ENCODE measurements at places on chromosomes 16 and 17.

- DNase-seq: no peak
These were observed 857 bp upstream of the STAT5A start for GRCh38 chr17:42287305-42287976.

GRCh38 chr16:15853021-15853420 lies 3.8 kb downstream of the MYH11 start:
- no peak for DNase-seq

DNA sequence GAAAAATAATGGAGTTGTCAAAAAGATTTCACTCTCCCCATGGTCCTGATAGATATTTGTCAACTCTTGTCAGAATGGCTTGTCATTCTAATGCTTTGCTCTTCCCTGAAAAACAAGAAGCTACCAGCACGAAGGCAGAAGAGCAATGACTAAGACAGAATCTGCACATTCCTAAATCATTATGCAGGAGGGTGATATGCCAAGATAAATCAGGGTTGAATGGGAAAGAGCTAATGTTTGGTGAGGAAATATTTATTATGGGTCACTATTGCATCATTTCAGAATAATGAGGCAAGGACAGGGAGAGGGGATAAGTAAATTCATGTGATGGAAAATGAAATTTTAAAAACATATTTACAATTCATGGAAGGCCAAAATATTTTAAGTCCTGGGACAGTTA lies 297.5 kb upstream of the XYLT1 start:
- DNase-seq: no peak

DNA sequence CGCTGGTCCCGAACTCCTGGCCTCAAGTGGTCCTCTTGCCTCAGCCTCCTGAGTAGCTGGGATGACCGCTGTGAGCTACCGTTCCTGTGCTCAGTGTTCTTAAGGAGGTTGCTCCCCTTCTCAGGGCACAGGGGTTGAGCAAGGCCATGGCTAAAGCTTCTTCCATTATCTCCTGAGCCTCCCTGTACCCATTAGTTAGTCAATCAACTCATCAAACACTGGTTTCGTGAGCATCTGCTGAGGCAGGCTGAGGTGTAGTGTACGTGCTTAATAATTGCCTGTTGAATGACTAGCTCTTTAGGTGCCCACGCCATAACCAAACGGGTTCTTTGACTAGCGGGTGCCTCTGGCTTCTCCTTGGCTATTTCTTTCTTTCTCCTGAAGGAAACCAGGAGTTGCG lies 11.7 kb downstream of the SGCA start:
- no peak for DNase-seq

- no peak for DNase-seq
These were observed 17.5 kb downstream of the ALOX15B start for GRCh38 chr17:8056232-8056975.

DNA sequence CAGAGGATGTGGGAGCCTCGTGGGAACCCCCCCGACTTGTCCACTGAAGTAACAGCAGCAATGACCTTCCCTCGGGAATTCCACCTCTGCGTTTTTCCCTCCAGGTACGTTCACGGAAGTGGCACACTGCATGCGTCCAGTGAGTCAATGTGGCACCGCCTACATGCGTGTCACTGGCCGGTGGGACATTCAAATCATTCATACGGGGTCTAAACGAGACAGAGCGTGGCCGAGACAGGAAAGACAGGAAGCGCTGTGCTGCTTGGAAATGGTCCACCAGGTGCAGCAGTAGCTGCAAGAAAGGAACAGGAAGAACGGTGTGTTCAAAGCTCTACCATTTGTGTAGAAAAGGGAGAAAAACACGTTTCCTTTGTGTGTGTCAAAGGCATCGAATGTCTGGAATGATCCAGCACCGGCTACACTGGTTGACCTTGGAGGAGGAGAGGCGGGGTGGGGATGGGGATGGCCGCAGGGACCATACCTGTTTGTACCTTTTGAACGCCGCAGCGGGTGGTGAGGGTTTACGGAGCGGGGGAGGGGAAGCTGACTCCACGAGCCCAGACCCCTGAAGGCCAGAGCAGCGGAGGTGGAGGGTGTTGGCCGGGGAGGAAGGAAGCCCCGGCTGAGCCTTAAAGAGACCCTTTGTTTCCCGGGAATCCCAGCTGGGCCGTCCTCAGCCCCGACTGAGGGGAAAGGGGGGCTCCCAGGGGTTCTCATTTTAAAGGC lies 1.7 kb upstream of the PGAP6 start:
- no peak for DNase-seq

DNA sequence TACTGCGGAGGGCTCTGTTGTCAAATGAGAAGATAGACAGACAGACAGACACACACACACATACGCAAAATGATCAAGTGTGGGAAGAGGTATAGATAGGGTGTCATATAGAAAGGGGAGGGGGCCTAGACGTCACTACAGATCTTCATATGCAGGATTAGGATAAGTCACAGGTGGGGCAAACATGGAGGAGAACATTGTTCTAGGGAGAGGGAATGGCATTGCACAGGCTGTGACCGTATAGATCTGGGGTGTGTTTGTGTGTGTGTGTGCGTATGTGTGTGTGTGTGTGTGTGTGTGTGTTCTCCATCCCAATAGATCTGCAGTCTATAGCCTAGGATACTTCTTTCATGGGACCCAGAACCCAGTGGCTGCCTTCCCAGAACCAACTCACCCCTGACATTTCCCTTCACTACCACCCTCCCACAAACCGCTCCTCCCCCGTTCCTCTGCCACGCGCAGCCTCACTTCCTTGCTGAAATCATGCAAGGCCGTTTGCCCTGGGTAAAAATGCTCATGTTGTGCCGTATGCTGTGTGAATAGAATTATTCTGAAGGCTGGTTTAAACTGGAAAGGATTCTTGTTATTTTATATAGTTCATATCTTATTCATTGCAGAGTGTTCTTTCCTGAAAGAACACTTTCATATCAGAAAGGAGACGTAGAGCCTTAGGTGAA lies 50.5 kb upstream of the CCL1 start:
- no peak for DNase-seq

GRCh38 chr16:667113-667779 lies 686 bp upstream of the RHOT2 start:
- no peak for DNase-seq

- peak; percentile 78 for DNase-seq
These were observed 40.7 kb downstream of the CUEDC1 start for GRCh38 chr17:57914273-57915142.

GRCh38 chr17:17940441-17940911 lies 31.7 kb downstream of the TOM1L2 start:
- DNase-seq: peak; percentile 36

GRCh38 chr16:50696575-50697420 lies 3.4 kb downstream of the NOD2 start:
- DNase-seq: no peak

DNA sequence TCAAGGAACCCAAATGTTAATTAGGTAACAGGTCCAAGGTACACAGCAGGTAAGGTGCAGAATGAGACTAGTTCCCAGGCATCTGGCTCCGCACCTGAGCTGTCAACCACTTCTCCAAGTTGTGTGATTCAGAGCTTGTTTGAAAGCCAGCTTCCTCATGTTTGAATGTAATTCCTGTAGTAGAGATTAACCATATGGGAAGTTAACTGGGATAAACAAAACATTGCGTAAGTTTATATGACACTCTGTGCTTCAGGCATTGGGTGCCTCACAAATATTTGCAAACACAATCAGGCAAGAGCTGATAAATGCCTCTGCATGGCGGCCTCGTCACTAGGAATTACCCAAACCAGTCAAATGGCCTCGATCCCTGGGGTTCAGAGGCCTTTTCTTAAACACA lies 27.9 kb upstream of the CPHXL start:
- DNase-seq: no peak

GRCh38 chr17:51685287-51685909 lies 425.1 kb downstream of the UTP18 start:
- no peak for DNase-seq

DNA sequence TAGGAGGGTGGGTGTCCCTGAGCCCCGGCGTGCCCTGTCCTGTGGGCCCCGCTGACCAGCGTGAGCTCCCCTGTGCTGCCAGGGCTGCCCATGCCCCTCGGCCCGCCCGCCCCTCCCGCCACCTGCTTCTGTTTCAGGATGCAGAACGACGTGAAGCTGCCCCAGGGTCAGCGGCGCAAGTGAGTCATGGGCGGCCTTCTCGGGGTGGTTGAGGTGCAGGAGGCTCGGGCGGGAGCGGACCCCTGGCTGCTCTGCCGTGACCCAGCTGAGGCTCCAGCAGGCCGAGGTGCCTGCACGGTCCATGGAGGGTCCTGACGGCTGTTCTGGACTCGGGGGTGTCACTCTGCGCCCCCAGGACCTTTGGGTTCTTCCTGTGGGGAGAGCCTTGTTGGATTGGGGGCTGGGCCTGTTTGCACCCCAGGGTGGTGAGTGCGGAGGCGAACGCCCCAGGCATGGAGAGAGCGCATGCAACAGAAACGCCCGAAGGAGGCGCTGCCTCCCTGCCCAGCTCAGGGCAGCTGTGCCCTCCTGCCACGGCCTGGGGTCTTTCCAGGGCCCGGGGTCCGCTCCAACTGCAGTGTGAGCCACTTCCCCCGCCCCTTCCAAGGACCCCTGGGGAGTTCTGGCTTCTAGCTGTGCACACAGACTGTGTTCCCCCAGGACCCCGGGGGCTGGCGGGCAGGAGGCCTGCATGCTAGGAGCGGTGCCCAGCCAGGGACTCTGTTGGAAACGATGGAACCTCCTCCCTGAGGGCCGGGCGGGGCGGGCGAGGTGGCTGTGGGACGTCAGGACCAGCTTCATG lies 4.0 kb downstream of the SLC25A10 start:
- DNase-seq: no peak

DNA sequence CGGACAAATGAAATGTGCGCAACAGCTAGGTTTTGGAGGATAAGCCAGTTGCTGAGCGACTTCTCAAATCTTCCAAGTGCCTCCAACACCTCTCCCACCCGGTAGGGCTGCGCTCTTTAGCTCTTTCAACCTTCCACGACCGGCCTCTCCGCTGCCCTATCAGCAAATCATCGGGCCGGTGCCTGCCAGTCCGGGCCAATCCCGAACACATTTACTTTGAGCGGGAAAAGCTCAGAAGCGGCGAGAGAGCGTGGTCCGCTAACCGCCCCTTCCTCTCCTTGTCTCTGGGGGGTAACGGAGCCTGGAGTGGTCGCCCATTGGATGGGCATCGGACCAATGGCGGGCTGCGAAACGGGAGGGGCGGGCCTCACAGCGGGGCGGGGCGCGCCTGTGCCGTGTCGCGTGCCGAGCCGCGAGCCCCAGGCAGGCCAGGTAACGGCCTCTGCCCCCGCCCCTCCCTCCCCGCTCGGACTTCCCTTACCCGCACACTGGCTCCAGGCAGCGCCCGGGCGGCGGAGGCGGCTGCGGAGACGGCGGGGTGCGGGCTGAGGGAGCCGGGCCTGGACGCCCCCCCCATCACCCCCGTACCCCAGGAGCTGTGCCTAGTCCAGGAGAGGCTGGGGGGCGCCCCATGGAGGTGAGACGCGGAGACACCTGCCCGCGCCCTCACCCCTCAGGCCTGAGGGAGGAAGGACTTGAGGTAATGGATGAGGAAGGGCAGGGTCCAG lies at the start of gene MEIOC:
Gene MEIOC (plus strand): TSS at position 486 of the 728 bp plus-strand sequence. CDS start 146 bp downstream, at position 632.
- DNase-seq: peak; percentile 51

Measured in NCI-H524 treated with DMSO at 0.1 percent for 48 hours (cell line).